Tibial nerve (tissue), 4 donors: ENCODE measurements at places on chromosomes 12 and 14. TPM values are rescaled to one million over a fixed set of nuclear protein-coding genes. Genes with fewer than 3 reads are reported as not detected.
A peak's percentile ranks its signal among the peaks of the same experiment; 100 is the strongest.

- no peak for DNase-seq
Measured at GRCh38 chr14:51119411-51120051, 24.6 kb upstream of the TRIM9 start.

DNA sequence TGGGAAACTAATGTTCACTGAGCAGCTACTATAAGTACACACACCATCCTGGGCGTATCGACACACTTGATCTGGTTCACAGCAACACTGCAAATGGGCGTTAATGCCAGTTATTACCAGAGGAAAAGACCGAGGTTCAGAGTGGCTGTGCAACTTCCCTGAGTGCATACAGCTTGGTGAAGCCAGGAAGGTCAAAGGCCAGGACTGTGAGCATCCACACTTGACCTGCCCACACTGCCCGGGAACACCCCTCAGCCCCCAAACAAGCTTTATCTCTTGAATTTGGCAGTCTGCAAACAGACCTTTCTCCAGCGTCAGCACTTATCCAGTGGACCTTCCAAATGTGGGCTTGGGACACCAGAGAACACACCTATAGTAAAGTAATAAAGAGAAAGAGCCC lies 312.6 kb downstream of the BCL11B start:
- DNase-seq = no peak

GRCh38 chr12:22635812-22636211 lies 10.8 kb downstream of the ETNK1 start:
- no peak for DNase-seq

DNA sequence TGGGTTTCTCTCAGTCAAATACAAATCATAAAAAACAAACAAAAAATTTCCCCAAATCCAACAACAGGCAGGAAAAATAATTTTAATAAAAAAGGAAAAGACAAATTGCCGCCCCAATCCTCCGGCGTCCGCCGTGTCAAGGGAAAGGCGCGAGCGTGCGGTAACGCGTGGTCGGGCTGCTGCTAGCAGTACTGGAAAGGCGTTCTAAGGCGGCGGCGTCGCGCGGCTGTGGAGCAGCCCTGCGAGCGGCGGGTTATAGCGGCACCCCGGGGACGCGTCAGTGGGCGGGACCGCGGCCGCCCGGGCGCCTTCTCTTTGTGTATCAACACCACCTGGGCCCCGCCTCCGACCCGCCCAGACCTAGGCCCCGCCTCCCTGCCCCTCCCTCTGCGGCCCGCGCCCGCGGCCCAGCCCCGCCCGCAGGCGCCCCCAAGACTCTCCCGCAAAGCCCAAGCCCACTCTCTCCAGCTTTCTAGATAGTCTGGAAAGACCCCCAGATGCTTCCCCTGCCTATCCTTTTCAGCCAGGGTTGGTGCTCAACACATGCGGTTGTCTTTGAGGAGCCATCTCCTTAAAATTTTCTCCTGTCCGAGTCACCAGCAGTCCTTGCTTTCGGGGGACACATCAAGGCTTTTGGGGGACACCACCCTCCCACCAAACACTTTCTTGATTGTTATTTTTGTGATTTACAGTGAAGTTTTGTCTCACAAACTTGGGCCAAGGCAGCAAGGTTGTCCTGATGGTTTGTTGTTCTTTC lies at the start of gene SLC38A2:
Gene SLC38A2, minus strand, starts transcription at position 230 of the 757 bp plus-strand sequence. CDS start 1,480 bp downstream, outside the sequence.
- DNase-seq = peak; percentile 95

DNA sequence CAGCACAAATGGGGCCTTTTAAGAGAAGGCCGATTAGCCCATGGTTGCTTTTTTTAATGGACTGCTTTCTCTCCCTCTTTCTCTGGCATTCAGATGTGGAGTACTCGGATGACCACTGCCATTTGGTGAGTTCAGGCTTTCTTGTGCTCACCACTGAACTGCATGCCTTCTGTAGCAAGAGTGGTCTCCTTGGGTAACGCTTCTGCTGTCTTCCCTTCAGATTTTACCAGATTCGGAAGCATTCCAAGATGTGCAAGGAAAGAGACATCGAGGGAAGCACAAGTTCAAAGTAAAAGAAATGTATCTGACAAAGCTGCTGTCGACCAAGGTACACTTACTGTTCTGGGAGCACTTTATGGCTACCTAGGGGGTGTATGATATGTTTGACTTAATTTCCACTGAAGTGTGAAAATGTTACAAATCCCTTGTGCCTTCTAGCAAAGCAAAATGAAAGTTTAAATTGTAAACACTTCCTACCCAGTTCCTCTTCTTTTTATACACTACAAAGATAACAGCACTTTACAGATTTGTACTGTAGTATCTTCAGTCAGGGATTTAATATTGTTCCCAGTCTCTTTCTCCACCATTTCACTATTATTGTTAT lies 148.8 kb downstream of the PLXNC1 start:
- DNase-seq = no peak

- DNase-seq = no peak
Measured at GRCh38 chr12:20040831-20041230, 327.5 kb upstream of the PDE3A start.

DNA sequence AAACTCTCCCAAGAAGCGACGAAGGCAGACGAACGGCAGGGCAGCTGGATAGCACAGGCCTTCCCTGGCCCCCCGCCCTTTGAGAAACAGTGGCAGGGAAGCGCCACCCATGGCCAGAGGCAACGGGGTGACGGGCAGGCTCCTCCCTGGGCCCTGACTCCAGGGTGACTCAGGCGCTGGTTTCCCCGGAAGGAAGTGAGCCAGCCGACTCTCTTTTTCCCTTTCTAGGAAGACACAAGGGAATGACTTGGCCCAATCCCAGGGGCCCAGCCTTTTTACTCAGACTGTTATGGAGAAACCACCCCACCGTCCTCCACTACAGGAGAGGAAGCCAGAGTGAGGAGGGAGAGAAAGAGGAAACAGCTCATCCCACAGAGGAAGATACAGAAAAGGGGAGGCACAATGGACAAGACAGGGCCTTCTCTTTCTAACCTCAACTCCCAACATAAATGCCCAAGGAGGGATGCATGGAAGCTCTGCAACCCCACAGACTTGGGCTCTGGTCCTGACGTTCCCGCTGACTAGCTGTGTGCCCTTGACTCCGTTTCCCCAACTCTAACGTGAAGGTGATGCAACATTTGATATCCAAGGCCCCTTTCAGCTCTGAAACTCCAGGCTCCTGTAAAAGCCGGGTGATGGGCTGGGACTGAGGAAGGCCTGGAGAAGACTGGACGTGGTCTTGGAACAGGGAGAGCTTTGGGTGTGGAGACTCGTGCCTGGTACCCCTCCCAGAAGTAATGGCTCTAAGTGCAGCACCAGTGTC lies 27.9 kb downstream of the ACTN1 start:
- DNase-seq = peak; percentile 87

DNA sequence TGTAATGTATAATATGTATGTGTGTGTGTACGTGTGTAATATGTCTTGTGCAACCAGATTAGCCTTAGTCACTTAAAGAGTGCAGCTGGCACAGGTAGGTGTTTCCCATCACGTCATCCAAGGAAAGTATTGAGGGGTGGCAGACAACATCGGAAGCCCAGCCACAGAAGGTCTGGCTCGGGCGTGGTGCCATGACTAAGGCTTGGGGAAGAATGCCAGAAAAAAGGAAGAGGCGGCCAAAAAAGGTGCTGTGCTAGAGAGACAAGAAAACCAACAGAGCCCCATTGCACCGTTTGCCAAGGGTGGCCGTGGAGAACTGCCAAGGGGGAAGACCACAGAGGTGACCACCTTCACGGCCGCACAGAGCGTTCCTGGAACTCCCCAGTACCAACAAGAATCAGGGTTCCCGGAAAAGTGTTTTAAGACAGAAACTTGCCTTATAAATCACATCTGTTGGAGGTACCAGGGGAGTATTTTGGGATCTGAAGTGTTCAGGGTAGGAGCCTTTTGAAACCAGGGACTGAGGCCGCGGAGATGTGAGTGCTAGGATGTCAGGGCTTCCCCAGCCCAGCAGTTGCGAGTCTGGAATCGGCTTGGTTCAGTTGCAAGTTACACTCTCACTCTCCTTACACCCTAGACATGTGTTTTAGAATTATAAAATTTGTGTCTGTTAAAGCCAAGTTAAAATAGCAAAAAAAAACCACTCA lies 131.2 kb upstream of the DYRK2 start:
- peak; percentile 32 for DNase-seq

DNA sequence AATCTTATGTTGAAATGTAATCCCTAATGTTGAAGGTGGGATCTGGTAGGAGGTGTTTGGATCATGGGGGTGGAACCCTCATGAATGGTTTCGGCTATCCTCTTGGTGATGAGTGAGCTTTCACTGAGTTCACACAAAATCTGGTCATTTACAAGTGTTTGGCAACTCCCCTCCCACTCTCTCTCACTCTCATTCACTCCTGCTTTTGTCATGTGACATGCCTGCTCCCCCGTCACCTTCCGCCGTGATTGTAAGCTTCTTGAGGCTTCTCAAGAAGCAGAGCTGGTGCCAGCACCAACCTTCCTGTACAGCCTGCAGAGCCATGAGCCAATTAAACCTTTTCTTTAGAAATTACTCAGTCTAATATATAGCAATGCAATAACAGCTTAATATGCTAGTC lies 245.4 kb downstream of the BMP4 start:
- no peak for DNase-seq

GRCh38 chr12:65647074-65647473 lies 177.2 kb upstream of the HMGA2 start:
- no peak for DNase-seq

DNA sequence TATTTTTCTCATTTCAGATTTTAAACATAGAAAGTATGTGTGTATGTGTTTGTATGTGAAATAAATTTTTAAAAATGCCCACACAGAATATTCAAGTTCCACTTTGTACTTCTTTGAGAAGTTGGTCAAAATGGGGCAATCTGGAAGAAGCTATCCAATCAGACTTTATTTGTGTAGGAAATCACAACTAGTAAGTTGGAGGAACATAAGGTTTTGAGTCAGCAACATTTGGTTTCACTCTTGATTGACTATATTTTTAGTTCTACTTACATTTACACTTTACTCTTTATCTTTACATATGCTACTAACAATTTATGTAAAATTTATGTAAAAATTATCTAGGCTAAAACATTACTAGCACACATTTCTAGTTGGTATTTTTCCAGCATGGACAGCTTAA lies 128.1 kb downstream of the ATXN7L3B start:
- DNase-seq = no peak

DNA sequence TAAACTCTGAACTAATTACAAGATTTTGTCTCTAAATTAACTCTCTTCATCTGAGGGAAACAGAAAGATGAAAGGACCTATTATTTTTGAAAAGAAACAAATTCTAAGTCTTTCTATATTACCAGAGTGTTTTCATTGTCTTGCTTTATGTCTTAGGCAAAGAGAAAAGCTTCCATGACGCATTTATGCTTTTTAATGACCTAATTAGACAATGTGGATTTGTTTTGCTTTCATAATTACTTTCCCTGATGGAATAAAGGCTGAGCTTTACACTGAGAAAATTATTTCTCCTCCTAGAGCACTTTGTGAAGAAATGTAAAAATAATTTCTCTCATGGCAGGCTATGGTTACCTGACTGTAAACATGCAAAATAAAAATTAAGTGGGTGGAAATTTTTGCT lies 138.0 kb upstream of the SLCO1C1 start:
- DNase-seq = no peak

DNA sequence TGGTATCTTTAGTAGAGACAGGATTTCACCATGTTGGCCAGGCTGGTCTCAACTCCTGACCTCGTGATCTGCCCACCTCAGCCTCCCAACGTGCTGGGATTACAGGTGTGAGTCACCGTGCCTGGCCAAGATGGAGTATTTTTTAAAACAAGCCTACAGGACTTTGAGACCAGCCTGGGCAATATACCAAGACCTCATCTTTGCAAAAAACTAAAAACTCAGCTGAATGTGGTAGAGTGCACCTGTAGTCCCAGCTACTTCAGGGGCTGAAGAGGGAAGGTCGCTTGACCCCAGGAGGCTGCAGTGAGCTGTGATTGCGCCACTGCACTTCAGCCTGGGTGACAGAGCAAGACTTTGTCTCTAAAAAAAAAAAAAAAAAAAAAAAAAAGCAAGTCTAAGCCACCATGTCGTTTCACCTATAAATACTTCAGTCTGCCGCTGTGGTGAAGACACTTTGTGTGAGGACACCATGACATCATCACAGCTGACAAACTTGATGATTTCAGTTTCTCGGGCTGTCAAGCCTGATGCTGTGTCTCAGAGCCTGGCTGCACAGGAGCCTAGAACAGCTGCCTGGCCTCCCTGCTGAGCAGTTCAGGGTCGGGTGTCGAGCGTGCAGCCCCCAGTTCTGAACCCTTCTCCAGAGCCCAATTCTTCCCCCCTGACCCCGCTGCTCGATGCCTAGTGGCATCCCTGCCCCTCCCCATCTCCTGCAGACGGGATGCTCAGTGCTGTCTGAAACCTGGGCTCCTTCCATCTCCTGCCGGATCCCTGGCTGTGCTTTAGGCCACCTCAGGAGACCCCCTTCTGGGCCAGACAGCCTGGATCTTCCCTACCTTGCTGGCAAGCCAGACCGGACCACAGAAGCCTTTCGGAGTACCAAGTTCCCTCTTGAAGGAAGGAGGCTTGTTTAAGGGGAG lies 119.2 kb upstream of the EVL start:
- no peak for DNase-seq

- no peak for DNase-seq
Measured at GRCh38 chr14:103131580-103131979, 8.3 kb downstream of the TNFAIP2 start.

DNA sequence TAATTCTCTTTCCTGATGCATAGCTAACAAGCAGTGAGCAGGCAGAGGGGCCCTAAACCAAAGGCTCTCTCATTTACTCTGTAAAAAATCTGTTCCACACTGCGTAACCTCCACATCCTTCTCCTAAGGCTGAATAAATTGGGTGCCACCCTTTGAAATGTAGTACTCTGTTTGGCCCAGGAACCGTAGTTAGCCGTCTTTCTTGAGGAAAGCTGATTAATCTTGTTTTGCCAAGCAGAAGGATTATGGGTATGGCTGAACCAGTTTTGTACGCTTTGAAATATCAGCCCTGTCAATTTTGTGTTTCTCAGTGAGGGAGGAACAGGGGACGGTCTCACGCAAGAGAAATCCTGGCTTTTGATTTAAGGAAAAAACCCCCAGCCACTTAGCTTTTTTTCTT lies 19.7 kb downstream of the EML1 start:
- DNase-seq = no peak

- no peak for DNase-seq
Measured at GRCh38 chr14:58341152-58341748, 42.9 kb downstream of the ARID4A start.

GRCh38 chr14:34199585-34199984 lies 248.7 kb upstream of the EGLN3 start:
- no peak for DNase-seq

GRCh38 chr12:57016348-57016747 lies at the start of gene TAC3:
Gene TAC3, minus strand, starts transcription at chr12:57016529. Its CDS starts 732 bp downstream, at chr12:57015797.
- DNase-seq = no peak

GRCh38 chr12:3745152-3745551 lies 7.8 kb downstream of the CRACR2A start:
- DNase-seq = no peak

GRCh38 chr12:47343684-47344567 lies 264.2 kb upstream of the AMIGO2 start:
- DNase-seq = no peak

- no peak for DNase-seq
Measured at GRCh38 chr14:106318700-106319099, 792.3 kb downstream of the TMEM121 start.

Gene DHH
- total RNA-seq = 63.8 TPM

Gene PPP1R1A
- total RNA-seq = 52.5 TPM

Gene KITLG
- total RNA-seq = 27.5 TPM

Gene SYNDIG1L
- total RNA-seq = not detected

Gene EIF2S3B
- not detected for total RNA-seq

Gene KRT6C
- not detected for total RNA-seq

Gene CLEC14A
- total RNA-seq = 28.5 TPM

Gene CD69
- total RNA-seq = 9.0 TPM

Gene LYZ
- total RNA-seq = 9.6 TPM
